Tracheal epithelial cell (primary cell): ENCODE measurements at places on chromosomes 11 and 22. TPM values are rescaled to one million over a fixed set of nuclear protein-coding genes. Genes with fewer than 3 reads are reported as not detected.

ANKK1 gene
- 0.85 and 1.9 TPM in 2 replicates for total RNA-seq

POU2AF1 gene
- total RNA-seq, result not detected in 2 replicates

KRTAP5-6 gene
- not detected in 2 replicates for total RNA-seq

RBFOX2 gene
- total RNA-seq, result 75.2 and 85.3 TPM in 2 replicates

TFIP11 gene
- 34.7 and 41.0 TPM in 2 replicates for total RNA-seq

CALCB gene
- 0.24 TPM in 1 of 2 replicates, not detected in the other for total RNA-seq

OR2AG1 gene
- total RNA-seq, result not detected in 2 replicates

C11orf86 gene
- not detected in 2 replicates for total RNA-seq

KRTAP5-9 gene
- not detected in 2 replicates for total RNA-seq
